Activated CD8-positive, alpha-beta memory T cell treated with anti-CD3 and anti-CD28 coated beads, Interleukin-2, amount 10 ng/mL, durations not matched to agents 7 days and 5 days (primary cell): ENCODE measurements at places on chromosomes 13 and 19.

GRCh38 chr13:95607366-95607765 lies 37.1 kb downstream of the DZIP1 start:
- DNase-seq, result no peak

GRCh38 chr13:68199271-68199670 lies 969.1 kb upstream of the PCDH9 start:
- no peak for DNase-seq

DNA sequence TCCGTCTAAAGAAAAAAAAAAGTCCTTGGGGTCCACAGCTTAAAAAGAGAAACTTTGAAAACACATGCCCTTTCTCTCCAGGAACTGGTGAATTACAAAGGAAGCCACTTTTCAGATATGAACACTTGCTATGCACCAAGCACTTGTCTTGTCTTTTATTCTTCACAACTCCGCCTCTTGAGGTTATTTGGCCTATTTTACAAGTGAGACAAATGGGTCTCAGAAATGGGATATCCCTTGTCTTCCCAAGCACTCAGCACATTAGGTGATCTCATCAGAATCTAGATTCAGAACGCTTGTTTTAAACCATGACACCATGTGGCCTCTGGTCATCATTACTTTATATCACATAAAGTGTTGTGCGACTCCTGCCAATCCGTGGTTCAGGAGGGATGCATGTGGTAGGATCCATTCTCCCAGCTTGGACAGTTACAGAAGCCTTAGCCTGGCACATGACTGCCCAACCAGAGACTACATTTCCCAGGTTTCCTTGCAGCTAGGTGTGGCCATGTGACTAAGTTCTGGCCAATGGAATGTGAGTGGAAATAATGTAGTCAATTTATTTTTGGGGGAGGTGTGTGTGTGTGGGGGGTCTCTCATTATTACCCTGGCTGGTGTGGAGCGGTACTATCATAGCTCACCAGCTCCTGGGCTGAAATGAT lies 13.9 kb downstream of the TSKS start:
- DNase-seq, result no peak

GRCh38 chr19:10829967-10830366 lies 6.0 kb downstream of the TMED1 start:
- no peak for DNase-seq

- DNase-seq, result no peak
Observed at GRCh38 chr19:46596008-46596407, 5.1 kb upstream of the CALM3 start.
